ENCODE measurements at places on chromosomes 7 and 10.
A peak's percentile ranks its signal among the peaks of the same experiment; 100 is the strongest.

- no peak for DNase-seq
Measured at GRCh38 chr10:48520594-48520993, 84.3 kb downstream of the ARHGAP22 start.

DNA sequence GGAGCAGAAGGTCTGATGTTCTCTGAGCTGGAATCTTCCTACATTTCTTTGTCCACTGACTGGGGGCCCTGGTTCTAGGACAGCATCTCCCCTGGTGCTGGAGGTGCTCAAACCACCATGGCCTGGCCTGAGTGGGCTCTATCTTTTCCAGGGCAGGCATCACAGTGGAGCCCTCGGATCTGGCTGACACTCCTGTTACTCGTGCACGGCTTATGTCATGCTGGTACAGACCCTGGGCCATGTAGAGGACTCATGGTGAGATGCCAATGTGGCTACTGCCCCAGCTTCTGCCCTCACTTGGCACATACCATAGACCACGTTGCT is 96.0 kb downstream of the HIPK2 start:
- DNase-seq = no peak

DNA sequence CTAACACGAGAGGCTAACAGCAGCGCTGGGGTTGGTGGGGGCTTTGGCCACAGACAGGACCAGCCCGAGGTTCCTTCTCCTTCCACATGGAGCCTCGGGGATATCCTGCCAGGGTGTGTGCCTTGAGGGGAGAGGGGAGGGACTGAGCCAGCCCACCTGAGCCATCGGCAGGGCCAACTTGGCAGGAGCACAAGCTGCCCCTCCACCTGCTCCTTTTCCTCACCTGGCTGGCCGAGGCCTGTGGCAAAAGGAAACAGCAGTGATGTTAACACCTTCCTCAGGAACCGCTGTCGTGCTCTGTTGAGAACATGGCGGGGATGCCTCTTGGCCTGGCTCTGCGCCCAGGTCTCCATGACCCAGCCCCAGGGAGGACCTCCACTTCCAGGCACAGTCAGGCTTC is 255.1 kb upstream of the PPP2R2D start:
- DNase-seq = no peak

GRCh38 chr10:100968062-100968736 is 1.1 kb upstream of the SEMA4G start:
- DNase-seq = no peak

- no peak for DNase-seq
Measured at GRCh38 chr7:100863406-100863950, 3.7 kb upstream of the TRIP6 start.

GRCh38 chr7:35356495-35356894 is 102.6 kb upstream of the TBX20 start:
- no peak for DNase-seq

DNA sequence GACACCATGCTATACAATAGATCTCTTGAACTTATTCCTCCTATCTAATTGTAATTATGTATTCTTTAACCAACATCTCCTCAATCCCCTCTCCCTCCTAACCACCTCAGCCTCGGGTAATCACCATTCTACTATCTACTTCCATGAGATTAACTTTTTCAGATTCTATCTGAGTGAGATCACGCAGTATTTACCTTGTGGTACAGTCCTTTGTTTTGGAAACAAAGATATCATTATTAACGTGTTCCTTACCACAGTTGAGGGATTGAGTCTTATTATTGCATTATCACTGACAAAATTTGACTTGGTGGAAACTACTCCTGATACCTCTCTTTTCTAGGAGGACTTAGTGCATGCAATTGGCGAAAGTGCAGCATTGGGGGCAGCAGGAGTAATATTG is 26.0 kb upstream of the HYAL4 start:
- DNase-seq = no peak

DNA sequence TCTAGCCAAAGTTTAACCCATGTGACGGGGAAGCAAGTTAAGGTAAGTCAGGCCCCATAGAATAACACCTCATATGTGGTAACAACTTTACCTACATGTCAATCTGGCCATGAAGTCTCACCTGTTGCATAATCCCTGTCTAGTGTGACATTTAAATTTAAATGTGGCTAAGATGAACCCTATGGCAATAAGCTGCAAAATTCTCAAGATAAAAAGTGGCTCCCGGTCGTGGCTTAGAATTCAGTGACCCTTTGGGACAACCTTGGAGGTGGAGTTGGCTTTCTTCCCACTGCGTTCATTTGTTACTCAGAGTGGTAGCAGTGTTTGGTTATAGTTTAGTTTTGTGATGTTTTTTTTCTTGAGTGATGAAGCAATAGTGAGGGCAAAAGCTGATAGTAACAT is 90.6 kb downstream of the ARID5B start:
- DNase-seq = no peak

DNA sequence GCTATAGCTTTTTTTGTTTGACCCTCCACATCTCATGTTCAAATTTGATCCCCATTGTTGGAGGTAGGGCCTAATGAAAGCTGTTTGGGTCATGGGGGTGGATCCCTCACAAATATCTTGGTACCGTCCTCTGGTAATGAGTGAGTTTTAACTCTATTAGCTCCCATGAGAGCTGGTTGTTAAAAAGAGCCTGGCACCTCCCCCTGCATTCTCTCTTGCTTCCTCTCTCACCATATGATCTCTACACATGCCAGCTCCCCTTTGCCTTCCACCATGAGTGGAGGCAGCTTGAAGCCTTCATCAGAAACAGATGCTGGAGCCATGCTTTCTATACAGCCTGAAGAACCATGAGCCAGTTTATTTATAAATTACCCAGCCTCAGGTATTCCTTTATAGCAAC is 43.0 kb upstream of the IMMP2L start:
- no peak for DNase-seq

- no peak for DNase-seq
Measured at GRCh38 chr10:30558411-30558810, 71.1 kb downstream of the LYZL2 start.

DNA sequence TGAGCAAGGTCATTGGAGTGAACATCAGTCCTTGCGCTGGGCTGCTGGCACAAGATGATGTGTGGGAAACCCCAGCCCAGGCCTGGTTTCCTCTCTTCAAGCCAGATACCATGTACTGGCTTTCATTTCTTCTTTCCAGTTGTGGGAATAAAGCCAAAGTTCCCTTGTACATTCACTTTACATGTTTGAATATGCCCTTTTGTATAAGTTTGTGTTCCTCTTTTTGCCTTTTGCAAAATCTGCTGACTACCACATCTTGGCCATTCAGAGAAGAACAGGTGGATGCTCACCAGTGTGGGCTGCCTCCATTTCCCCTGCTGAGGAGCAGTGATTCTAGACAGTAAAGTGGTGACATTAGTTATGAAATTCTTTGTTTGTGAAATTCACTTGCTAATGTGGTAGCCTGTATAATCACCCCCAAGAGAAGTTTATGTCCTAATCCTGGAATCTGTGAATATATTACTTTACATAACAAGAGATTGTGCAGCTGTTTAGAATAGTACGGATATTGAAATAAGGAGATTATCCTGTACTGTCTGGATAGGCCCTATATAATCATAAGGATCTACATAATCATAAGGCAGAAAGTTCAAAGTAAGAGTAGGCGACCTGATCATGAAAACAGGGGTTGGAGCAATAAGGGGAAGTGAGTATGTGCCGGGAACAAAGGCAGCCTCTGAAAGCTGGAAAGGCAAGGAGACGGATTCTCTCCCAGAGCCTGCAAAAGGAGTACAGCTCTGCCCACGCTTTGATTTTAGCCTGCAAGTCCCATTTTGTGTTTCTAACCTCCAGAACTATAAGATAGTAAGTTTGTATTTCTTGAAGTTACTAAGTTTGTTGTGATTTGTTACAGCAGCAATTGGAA is 18.8 kb upstream of the AOAH start:
- peak; percentile 64 for DNase-seq

GRCh38 chr10:33041783-33042437 is 83.9 kb upstream of the ITGB1 start:
- DNase-seq = no peak

DNA sequence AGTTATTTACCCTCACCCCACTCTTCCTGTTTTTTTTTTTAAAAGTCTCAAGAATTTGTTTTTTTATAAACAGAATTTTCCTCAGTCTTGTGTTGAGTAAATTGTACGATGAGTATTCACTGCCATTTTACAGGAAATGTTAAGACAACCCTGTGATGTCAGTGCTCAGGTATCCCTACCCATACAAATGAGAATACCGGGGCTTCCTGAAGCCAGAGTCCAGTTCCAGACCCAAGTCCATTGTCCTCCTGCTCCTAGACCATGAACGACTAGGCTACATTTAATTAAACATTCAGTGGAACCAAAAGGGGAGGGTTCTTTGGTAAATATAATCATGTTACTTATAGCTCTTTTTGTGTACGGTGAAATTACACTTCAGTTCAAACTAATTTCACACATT is 79.2 kb downstream of the GNAI1 start:
- DNase-seq = no peak

DNA sequence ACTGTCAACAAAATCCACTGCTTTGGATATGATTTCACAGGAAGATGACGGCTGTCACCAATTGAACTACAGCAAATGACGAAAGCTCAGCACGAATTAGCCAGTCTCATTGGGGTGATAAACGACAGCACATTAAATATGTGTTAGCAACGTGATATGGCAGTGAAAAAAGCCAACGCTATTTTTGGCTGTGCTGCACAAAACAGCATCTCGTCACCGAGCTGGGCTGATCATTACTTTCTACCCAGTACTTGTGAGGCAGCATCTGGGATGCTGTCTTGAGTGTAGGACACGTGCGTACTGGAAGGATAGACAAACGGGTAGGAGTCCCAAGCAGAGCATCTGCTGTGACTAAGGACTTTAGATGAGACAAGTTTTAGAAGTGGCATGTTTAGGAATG is 138.3 kb downstream of the EXOC4 start:
- DNase-seq = no peak

- DNase-seq = no peak
Measured at GRCh38 chr10:106542461-106542860, 622.0 kb downstream of the SORCS1 start.

DNA sequence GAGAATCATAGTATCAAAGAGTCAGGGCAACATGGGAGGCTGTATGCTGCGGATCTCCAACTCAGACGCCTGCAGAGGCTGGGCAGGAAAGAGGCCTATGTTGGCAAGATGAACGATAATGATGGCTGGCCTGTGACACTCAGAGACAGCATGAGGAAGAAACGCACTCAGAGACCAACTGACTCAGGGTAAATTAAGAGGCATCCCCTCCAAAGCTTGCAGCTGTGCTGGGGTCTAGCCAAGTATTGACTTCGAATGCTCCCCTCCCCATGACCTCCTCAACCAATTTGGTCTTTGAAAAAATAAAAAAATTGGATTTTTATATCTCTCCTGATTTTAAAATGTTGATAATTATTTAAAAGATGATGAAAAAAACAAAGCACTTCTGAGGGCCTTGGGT is 718.9 kb downstream of the GRID1 start:
- no peak for DNase-seq

DNA sequence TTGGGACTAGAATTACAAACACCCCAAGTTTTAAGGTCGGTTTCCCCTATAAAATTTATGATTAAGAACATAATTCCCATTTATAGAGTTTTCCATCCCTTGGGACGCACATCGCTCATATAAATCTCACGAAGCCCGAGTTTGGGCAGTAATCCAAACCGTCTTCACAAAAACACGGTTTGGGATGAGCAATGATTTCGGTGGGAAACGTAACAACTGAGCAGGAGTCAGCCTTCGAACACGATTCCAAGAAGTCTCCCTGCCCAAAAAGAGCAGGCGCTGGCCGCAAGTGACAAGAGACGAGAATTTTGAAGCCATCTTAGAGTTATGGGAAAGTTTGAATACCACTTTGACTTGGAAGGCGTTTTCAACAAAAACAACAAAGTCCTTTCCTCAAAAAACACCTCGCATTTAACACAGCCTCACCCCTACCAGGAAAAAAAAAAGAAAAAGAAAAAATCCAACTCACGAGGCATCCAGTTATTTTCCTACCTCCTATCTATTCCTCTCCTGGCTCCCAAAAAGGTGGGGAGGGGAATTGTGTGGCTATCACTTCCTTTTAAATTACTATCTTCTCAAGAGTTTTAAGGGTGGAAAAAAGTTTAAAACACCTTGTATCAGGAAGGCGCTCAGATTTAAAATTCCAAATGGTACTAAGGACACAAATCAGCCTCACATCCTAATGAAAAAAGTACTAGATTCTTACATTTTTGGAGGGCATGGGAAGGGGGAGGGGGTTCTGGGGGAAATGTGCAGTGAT is 1.6 kb downstream of the SEPHS1 start:
- no peak for DNase-seq

DNA sequence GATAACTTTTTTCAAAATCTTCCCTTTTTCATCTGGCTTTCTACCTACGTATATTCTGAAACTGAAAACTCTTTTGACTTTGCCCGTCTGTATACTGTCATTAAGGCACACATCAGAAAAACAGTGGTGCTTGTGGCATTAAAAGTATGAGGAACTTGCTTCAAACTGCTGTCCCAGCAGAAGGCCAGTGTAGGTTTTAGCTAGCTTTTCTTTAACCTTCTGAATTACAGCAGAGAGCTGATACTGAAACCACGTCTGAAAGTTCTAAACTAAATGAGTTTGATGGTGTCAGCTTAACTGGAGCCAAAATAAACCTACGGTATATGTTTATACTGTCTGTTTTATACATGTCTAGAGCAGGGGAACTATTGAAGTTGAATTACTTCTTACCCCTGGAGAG is 283.4 kb downstream of the TFEC start:
- DNase-seq = no peak

GRCh38 chr10:71396711-71397295 is at the start of gene CDH23:
CDH23 (plus strand) TSS chr10:71396920; CDS start chr10:71439832, 42,912 bp downstream.
- DNase-seq = no peak

DNA sequence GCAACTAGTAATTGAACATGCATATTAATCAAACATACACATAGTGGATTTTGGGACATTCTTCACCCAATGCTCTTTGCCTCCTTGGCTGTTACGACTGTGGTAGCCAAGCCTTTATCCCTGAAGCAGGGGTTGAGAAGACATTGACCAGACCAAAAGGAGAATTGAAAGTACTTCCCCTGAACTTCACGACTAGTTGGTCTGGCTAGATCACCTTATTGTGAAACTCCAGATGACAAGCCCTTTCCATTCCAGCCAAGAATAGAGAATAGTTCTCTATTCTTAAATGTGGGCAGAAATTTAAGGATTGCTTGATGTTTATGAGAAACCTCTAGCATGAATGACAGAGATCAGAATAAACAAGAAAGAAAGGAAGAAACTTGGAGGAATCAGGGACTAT is 97.0 kb downstream of the LRMDA start:
- DNase-seq = no peak

GRCh38 chr10:48604039-48604990 is 558 bp downstream of the ARHGAP22 start:
- DNase-seq = peak; percentile 56

- no peak for DNase-seq
Measured at GRCh38 chr10:91219371-91220193, 881 bp upstream of the PCGF5 start.

GRCh38 chr7:86643561-86644281 is at the start of gene GRM3:
GRM3 (plus strand) TSS chr7:86643909; CDS start chr7:86765146, 121,237 bp downstream.
- DNase-seq = peak; percentile 42

DNA sequence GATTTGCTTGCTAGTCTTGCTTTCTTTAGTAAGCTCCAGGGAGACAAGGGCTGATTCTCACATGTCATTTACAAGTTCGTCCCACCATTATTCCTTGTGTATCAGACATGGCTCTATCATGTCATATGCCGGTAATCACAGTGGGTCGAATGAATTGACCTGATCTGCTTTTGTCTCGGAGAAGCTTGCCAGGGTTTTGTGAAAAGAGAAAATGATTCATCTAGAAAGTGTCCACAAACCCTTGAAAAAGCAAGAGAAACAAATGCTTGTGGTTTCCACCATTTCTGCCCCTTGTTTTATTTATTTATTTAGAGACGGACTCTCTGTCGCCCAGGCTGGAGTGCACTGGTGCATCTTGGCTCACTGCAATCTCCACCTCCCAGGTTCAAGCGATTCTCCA is 278.5 kb downstream of the TCF7L2 start:
- no peak for DNase-seq

Data from lower lobe of right lung (tissue), 2 donors.